ENCODE measurements at places on chromosomes 7 and 10.

DNA sequence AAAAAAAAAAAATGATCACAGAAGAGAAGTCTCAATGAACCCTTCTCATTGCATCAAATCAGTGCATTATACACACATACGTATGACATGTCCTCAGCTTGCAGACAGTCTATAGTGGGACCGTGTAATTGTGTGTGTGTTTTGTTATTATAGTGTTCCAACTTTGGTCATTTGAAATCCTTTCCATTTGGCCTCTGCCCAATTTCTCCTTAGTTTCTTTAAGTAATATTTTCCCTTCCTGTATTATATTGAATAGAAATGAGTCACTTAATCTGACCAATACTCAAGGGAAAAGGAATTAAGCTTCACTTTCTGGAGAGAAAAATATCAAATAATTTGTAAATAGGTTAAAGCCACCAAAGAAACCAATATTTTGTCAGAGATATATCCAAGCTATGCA lies 415.5 kb upstream of the SORCS1 start:
- DNase-seq: no peak

DNA sequence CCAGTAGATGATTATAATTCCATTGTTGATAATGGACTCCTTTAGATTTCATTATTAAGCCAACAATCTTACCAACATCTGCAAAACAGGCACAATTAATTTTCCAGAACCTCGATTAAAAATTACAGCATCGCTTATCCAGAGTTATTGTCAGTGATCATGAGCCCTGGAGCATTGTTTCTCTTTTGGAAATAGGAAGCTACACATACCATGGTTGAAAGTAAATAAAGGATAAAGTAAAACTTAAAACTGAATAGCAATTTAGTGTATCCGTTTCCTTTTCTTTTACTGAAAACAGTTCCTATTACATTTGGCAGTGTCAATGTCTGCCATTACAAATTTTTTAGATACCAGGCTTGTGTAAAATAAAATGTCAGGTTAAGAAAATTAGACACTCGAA lies 9.9 kb upstream of the HOXA2 start:
- DNase-seq: no peak

DNA sequence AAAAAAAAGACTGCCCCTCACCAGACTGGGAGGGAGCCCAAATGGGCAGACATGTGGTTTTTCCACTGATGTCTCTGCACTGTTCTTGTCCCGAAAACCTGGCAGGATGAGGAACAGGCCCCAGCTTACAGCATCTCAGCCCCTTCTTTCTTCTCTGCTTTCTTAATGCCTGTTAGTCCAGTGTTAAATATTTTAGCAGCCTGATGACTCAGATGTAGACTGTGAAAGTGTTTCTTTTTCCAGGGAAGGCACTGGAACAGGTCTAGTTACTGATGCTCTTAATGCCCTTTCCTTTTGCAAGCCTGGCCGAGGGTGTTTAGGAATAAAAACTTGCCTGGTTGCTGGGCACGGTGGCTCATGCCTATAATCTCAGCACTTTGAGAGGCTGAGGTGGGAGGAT lies 107.7 kb downstream of the TACC2 start:
- DNase-seq: peak; percentile 31

DNA sequence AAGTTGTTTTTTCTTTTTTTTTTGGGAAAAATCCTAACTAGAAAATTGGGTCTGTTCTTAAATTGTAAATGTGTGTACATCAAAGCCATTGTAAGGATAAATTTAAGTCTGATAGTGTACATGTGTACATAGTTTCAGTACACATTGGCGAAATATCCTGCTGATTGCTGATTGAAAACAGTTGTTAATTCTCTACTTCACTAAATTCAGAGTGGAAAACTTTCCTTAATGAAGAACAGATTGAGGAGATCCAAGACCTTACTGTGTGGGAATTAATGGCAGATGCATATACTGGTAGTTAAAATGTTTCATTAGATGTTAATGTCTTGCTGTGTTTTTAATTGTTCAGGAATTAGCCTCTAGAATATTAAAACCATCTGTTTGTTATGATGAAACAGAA lies 506.0 kb downstream of the AUTS2 start:
- no peak for DNase-seq

GRCh38 chr10:116715839-116716377 lies 26.5 kb downstream of the HSPA12A start:
- no peak for DNase-seq
